ENCODE measurements at places on chromosomes 4 and X.

GRCh38 chrX:115284877-115285276 lies 4.6 kb upstream of the LUZP4 start:
- no peak for DNase-seq

DNA sequence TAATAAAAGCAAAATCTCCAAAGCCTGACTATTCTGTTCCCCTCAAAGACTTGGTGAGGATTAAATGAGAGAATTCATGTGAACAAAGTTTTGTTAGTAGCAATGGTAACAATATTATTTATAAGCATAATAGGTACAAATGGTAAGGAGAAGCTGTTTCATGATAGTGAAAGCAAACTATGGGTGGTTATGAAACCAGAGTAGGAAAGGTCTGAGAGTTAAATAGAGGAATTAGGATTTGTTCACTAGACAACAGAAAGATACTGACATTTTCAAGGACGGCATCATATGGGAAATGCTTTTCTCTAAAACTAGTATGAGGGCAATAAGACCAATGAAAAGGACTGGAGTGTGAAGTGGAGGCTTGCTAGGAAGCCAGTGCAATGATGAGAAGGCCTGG lies 128.6 kb upstream of the FTHL17 start:
- DNase-seq, result no peak

DNA sequence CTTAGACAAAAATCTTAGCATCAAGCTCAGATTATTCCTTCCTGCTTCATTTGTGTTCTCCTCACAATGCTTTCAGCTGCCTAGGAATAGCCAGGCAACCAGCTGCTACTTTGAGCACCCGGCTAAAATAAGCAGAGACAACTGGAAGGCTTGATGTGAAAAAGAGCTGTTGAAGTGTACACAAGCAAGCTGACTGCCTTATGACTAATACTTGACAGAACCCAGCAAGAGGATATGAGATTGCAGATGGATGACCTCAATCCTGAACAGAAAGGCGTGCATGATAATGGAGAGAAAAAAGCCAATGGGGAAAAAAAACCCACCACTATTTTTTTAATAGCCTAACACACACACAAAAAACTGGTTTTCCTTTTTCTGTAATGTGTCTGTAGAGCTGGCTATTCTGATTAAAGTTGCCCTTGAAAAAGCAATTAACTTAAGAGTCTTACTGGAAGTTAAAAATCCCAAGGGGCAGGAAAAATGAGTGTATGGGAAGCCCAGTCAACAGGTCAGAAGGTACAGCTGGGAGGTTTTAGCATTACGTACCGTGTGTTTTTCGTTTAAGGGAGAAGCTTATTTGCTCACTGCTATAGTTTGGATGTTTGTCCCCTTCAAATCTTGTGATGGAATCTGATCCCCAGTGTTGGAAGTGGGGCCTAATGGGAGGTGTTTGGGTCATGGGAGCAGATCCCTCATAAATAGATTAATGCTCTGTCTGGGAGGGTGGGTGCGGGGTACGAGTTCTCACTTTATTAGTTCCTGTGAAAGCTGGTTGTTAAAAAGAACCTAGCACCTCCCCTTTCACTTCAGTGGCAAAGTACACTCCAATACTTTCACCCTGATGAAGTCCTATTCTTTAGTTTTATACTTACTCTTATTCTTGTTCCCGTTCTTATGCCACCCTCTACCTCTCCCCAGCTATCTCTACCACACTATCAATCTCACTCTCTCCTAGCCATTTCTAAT lies 37.1 kb upstream of the HERC6 start:
- DNase-seq, result no peak

DNA sequence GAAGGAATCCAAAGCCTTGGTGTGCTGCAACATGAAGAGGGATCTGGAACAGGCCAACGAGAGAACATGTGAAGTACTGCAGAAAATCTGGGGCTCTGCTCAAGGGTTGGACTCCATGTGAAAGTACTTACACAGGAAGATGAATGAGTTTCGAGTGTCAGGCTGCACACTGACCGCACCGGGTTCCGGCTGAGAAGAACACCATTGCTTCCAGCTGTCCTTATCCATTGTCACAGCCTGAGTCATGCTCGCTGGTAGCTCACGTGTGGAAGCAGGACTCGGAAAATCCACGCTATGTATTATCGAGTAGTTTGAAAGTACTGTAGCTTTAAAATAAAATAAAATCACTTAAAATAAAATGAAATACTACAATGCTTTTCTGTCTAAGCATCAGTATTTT lies 50.4 kb upstream of the TBL1X start:
- DNase-seq, result no peak

- no peak for DNase-seq
These were observed 157.6 kb downstream of the GASK1B start for GRCh38 chr4:158015241-158015640.

DNA sequence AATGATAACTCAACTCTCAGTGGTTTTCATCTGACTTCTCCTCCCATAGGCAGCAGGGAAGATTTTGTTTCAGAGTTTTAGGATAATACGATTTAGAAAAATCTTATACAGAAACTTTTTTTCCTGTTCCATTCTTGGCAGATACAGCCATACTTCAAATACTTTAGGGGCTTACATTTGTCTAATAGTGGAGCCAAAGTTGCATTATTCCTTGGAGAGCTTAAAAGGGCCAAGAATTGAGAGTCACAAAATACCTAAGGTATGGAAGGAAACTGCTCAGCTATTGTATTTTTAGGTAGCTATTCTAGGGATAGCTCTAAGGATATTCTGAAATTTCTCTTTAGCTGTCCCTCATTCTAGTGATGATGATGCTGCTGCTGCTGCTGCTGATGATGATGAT lies 132.9 kb upstream of the PTCHD1 start:
- DNase-seq, result no peak

DNA sequence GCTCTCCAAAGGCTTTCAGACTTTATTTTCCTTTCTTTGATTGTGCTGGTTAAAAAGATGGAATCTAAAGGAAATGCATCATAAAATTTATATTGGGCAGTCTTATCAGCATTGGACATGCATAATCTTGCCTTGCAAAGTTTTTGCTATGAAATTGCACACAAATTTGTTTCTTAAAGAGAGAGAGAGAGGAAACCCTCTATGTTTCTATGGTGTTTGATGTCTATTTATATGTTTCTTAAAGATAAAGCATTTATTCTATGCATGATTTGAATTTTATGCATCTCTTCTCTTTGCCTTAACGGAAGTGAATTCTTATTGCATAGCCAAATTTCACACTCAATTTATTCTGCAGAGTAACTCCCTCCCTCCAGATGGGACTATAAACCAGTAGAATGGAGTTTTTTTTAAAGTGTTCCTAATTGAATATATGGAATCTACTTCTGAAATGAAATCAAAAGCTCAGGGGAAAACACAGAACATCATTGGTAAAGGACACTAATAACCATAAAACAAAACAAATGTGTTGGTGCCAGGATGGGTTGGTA lies 83.5 kb upstream of the PPARGC1A start:
- no peak for DNase-seq

GRCh38 chr4:11467931-11468330 lies 39.2 kb upstream of the HS3ST1 start:
- no peak for DNase-seq
